Hindlimb muscle (tissue), 1 donor: ENCODE measurements at places on chromosomes 11 and 22. TPM values are rescaled to one million over a fixed set of nuclear protein-coding genes. Genes with fewer than 3 reads are reported as not detected.

Gene CD44
- 81.5 TPM for polyA plus RNA-seq

Gene GLB1L2
- polyA plus RNA-seq = 0.28 TPM

Gene GTSE1
- polyA plus RNA-seq = 7.9 TPM

Gene C11orf87
- 0.21 TPM for polyA plus RNA-seq

Gene UNC93B1
- 8.1 TPM for polyA plus RNA-seq

Gene P2RY2
- 2.7 TPM for polyA plus RNA-seq

Gene NR1H3
- 20.9 TPM for polyA plus RNA-seq

Gene TRPM5
- 0.08 TPM for polyA plus RNA-seq

Gene RAD9A
- 10.5 TPM for polyA plus RNA-seq

Gene HTR3A
- polyA plus RNA-seq = not detected

Gene PHLDB1
- polyA plus RNA-seq = 132 TPM

Gene UBQLNL
- 0.22 TPM for polyA plus RNA-seq

Gene MAML2
- 5.7 TPM for polyA plus RNA-seq

Gene EMID1
- 8.4 TPM for polyA plus RNA-seq

Gene MAPK8IP2
- polyA plus RNA-seq = 0.70 TPM

Gene MCAT
- polyA plus RNA-seq = 12.7 TPM

Gene GDPD4
- 0.26 TPM for polyA plus RNA-seq

Gene LINC01488
- 0.06 TPM for polyA plus RNA-seq

Gene OR51B5
- polyA plus RNA-seq = not detected

Gene CRACR2B
- 17.3 TPM for polyA plus RNA-seq

Gene MOV10L1
- polyA plus RNA-seq = 0.58 TPM
